ENCODE measurements at places on chromosomes 7 and 10. TPM values are rescaled to one million over a fixed set of nuclear protein-coding genes. Genes with fewer than 3 reads are reported as not detected.

GRCh38 chr10:6146013-6146785 is 56.5 kb upstream of the PFKFB3 start:
- no peak for DNase-seq

DNA sequence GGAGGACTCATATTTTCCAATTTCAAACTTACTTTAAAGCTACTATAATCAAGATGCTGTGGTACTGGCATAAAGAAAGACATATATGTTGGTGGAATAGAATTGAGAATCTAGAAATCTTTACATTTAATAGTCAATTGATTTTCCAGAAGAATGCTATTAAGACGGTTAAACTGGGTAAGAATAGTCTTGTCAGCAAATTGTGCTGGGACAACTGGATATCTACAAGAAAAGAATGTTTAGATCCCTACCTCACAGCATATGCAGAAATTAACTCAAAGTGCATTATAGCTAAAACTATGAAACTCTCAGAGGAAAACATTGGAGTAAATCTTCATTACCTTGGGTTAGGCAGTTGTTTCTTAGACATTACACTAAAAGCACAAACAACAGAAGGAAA is 203.3 kb downstream of the SDK1 start:
- no peak for DNase-seq

The ELN gene
- not detected for total RNA-seq

DNA sequence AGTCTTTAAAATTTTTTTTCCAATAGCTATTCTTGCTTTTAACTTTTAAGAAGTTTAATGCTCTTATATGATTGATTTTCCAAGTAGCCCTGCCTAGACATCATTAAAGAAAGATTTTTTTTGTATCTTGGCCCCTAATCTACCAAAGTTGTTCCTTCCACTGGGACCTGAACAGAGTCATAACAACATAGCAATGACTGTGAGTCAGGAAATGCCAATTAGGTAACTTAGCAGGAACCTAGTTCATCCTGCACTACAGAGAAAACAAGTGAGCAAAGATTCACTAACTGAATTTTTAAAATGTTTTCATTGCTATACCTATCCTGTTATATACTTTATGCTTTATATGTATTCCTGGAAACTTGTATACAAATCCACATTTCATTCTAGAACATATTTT is 284.7 kb downstream of the BICC1 start:
- no peak for DNase-seq

The LRWD1 gene
- total RNA-seq = 21.6 TPM

DNA sequence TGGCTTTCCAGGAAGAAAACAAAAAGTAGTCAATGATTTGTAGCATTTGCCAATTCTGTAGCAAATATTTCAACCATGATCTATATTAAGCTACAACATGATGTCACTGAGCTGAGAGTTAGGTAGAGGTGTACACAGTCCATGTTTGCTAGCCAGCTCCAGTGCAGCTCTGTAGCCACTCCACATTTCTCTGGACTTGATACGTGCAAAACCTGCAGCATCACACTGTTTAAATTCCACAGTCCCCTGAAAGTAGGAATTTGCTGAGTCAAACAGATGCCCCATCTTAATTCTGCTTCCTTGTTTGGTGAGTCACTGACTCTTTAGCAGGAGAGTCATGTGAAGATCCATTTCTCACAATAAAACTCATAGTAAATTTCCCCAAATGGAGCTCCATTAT is 89.8 kb upstream of the LRRTM3 start:
- no peak for DNase-seq

DNA sequence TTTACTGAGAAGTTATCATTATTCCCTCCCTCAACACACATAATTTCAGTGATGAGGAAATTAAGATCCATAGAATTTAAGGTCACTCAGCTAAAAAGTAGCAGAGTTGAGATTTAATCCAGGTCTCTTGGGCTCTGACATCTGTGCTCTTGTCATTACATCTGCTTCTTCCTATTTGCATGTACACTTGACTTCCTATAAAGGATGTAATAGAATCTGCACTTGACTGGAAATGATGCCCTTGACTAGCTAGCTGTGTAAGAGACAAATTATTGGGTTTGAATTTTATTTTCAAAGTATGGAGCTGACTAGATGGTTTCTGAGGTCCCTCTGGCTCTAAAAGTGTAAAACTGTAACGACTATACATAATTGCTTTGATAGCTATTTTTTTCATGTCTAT is 59.5 kb downstream of the AGK start:
- DNase-seq = no peak

The TDRD1 gene
- total RNA-seq = 0.11 TPM

The ADAM12 gene
- total RNA-seq = not detected

GRCh38 chr7:23207884-23208283 is 26.0 kb downstream of the NUP42 start:
- DNase-seq = no peak

- no peak for DNase-seq
Observed at GRCh38 chr7:31825576-31825975, 138.6 kb downstream of the PPP1R17 start.

GRCh38 chr10:35704401-35704800 is 62.3 kb upstream of the FZD8 start:
- DNase-seq = no peak

DNA sequence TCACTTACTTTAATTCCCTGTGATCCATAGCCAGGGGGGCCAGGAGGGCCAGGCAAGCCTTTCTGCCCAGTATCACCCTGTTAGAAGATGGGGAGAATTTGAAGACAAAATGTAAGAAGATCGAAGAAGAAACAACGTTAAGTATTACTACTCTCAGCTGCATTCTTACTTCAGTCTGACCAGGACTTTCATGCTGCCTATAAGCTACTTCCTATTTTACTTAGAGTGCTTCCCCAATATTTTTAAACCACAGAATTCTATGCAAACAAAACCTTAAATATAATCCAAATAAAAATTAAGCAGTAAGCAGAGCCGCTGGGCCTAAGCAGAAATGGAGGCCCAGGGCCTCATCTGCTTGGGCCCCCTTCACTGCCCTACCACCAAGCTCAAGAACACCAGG is 117.8 kb downstream of the COL28A1 start:
- no peak for DNase-seq

DNA sequence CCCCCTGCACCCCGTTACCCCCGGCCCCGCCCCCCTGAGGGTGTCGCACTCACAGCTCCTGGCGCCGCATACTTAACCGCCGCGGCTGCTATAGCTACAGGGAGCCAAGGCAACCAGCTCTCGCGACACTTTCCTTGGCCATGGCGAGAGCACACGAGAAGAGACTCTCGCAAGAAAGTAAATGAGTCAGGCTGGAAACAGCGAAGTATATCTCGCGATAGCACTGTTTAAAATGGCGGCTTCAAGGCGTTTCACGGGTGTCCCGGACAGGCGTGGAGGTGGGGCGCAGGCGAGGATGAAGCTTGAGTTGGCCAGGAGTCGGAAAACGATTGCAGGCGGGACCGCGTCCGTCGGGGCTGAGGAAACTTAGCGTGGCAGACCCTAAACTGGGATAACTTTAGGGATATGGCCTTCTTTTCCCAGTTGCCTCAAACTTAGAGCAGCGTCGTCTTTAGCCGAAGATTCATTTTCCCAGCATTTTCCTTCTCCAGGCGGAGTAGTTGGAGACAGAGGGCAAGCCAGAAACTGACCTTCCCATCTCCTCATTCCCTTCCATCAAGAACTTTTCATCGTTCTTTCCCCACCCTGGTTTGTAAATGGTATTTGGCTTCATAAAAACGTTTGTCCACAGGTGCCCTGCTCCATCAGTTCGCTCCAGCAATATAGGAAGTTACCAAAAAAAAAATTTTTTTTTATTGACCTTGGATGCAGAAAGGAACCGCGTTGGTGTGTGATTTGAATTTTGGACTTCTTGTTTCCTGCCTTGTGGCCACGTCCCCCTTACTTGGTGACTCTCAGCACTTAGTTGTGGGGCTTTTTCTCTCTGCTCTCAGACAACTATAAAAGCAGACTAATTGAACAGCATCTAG is 15.2 kb downstream of the MYOZ1 start:
- DNase-seq = peak; percentile 95

DNA sequence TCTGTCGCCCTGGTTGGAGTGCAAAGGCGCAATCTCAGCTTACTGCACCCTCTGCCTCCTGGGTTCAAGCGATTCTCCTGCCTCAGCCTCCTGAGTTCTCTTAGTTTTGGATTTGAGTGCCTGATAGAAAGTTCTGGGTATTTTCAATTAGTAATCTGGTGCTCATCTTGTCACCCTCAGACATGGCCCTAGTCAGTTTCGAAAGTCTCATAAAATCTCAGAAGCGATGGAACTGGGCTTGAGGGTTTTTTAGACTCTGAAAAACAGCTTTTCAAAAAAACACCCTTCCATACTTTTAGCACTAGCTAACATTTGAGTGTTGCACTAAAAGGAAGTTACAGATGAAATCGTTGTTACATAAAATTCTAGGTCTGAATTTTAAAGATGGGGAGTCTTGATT is 9.4 kb upstream of the PIP4K2A start:
- no peak for DNase-seq

The OR2A42 gene
- total RNA-seq = 0.16 TPM

The ANK3 gene
- total RNA-seq = 1.6 TPM

DNA sequence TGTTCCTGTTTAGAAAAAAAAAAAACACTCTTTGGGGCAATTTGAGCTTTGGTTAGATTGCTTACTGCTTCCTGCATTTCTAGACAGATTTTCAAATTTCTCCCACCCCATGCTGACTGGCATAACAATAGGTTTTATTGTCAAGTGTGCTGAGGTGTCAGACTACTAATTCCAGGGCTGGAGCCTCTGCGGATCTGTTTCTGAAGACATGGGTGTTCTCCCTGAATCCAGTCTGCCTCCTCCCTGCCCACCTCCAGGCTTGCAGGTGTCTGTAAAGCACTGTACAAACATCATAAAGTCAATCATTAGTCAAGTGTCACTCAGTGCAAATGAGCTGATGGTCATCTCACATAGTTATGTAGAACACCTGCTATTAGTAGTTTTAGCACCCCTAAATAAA is 292.4 kb downstream of the GATA3 start:
- no peak for DNase-seq

GRCh38 chr7:53420550-53420949 is 385.1 kb downstream of the POM121L12 start:
- no peak for DNase-seq

- DNase-seq = no peak
Observed at GRCh38 chr10:88598055-88598454, 11.5 kb downstream of the LIPJ start.

The ELFN1 gene
- total RNA-seq = not detected

DNA sequence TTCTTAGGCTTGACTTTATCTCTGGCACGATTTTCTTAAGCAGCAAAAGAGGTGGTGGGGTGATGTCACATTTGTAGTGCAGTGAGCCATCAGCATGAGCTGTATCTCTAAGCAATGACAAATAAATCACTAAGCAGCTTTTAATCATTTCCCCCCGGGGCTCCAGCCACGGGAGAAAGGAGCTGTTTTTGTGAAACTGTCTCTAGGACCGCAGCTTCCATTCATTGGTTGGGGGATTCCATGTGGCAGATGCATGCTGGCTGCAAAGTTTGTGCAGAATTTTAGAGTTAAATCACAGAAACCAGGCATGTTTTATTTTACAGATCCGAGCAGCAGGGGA is 464 bp downstream of the KIAA1217 start:
- no peak for DNase-seq

DNA sequence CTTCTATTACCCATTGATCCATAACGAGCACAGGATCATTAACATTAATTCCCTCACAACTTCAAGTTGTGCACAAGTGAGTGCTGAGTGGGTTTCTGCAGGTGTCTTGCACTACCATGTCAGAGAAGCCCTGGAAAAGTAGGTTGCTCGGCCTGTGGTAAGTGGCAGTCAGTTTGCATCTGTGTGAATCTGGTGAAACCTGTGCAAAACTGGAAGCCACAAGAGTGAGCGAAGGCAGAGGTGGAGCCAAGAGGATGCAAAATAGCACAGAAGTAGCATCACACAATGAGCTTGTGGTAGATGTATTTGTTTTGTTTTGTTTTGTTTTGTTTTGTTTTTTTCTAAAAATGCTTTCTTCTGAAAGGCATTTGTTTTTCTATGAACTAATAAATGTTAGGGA is 181.5 kb downstream of the THSD7A start:
- DNase-seq = no peak

GRCh38 chr7:139617074-139617473 is 93.6 kb downstream of the CLEC2L start:
- no peak for DNase-seq

The DEPP1 gene
- total RNA-seq = not detected

- DNase-seq = no peak
Observed at GRCh38 chr7:91233212-91233611, 31.0 kb upstream of the FZD1 start.

DNA sequence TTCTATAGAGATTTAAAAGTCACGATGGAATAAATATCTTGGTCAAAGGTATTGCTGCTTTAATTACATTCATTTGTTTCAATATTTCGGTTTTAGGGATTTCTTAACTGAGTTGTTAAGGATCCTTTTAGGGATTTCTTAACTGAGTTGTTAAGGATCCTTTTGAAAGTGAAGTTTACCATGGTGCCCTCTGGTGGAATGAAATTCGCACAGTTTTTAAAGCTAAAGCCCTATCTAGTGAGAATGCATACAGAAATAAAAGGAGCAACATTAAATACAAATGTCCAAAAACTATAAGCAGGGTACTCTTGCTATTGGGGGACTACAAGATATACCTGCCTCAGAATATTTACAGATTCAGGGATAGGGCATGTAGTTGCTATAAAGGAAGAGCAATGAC is 193.7 kb downstream of the RNLS start:
- DNase-seq = peak; percentile 68

The GATA3 gene
- total RNA-seq = 23.5 TPM

GRCh38 chr7:22406715-22407114 is 49.8 kb upstream of the RAPGEF5 start:
- DNase-seq = no peak

The EPO gene
- not detected for total RNA-seq

The EEF1AKMT2 gene
- 22.4 TPM for total RNA-seq

The SSMEM1 gene
- total RNA-seq = not detected

DNA sequence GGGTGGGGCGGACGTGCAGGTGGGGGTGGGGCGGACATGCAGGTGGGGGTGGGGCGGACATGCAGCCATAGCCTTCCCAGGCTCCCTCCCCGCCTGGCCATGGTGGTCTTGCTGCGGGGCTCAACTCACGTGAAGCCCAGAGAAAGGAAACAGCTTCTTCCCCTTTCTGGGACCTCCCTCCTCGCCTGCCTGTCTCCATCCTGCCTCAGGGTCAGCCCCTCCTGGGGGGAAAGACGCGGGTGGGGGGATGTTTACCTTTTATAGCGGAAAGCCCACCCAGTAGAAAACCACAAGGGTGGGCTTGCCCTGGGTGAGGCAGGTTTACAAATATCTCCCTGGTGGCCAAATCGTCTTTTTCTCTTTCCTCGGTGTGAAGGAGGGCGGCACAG is 520.0 kb downstream of the GLRX3 start:
- DNase-seq = no peak

The TMEM213 gene
- total RNA-seq = not detected

The INMT gene
- 0.52 TPM for total RNA-seq

- no peak for DNase-seq
Observed at GRCh38 chr10:84214612-84215235, 10.6 kb downstream of the LRIT2 start.

The CYP2E1 gene
- total RNA-seq = 1.2 TPM

- no peak for DNase-seq
Observed at GRCh38 chr7:143485094-143485493, 7.4 kb downstream of the TAS2R41 start.

- DNase-seq = no peak
Observed at GRCh38 chr10:114347241-114347640, 57.1 kb downstream of the AFAP1L2 start.

Measured in naive thymus-derived CD8-positive, alpha-beta T cell (primary cell).